Occipital lobe (tissue), 3 donors: ENCODE measurements at places on chromosomes 6 and 20. TPM values are rescaled to one million over a fixed set of nuclear protein-coding genes. Genes with fewer than 3 reads are reported as not detected.

DNA sequence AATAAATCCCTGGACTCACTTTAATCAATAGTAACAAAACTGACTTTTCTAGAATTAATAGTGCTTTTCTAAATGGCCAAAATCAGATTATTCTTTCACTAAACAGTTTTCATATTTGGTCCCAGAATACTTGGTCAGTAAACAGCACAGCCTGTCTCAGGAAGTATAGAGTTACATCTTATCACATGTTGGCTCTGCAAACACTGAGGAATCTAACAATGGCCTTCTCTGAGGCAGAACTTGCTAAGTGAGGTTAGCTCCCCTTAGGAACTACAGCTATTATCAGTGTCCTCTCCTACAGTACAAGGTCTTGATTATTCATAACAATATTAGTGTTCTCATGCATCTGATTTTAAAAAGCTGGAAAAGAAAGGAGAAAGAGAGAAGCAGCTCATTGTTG lies 1622.8 kb downstream of the HACE1 start:
- DNase-seq, result no peak

- no peak for DNase-seq
These were observed 490.3 kb downstream of the COL12A1 start for GRCh38 chr6:74715355-74716085.

DNA sequence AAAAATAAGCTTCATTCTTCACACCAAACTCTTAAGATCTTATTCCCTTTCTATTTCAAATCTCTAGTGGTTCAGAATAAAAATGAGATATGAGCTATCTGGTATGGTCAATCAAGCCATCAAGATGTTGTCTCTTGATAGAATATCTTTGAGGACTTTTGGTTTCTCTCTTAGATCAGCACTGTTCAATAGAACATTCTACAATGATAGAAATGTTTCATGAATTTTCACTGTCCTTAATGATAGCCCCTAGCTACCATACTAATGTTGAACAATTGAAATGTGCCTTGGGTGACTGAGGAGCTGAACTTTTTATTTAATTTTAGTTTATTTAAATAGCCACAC lies 24.1 kb upstream of the HINT3 start:
- no peak for DNase-seq

- no peak for DNase-seq
These were observed 17.3 kb downstream of the ERGIC3 start for GRCh38 chr20:35559042-35559693.

DNA sequence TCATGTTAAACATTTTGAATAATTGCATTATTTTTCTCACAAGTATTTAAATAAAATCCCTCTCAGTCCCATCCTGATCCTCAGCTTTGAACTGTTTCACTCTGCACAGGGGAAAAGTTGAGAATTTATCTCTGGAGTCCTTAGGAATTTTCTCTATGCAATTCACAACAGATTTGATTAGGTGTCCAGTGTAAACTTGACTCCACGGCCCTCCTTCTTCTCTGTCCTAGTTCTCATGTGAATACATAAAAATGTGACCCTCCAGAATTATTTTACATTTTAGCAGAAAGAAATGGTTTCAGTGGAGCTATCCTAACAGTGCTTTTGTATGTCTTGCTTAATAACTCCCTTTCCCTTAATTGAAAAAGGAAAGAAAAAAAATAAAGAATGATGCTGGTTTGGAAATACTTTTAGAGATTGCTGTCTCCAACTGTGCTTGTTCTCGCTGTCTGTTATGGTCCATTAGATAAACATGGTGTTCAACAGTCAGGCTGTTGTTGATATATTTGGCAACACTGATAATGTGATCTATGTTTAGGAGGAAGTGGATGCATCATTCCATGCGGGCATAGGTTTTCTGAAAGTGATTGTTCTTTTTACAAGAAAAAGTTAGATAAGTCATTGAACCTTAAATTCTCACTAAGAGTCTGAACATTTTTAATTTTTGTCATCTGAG lies 599.4 kb upstream of the CITED2 start:
- no peak for DNase-seq

DNA sequence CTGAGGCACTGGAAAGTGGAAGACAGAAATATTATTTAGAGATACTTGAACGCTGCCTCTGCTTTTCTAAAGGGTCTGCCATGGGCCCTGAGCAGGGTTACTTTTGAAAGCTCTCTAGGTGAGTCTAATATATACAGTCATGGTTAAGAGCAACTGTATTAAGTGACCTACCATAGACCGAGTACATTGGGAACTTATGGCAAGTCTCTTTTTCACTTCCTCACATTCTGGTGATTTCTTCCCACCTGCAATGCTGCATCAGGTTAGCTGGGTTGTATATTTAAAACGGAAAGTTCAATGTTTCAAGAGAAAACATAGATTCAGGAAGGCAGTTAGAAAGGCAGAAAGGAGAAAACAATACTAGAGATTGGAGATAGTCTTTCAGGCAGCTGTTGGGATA lies 154.7 kb downstream of the PHF3 start:
- no peak for DNase-seq

DNA sequence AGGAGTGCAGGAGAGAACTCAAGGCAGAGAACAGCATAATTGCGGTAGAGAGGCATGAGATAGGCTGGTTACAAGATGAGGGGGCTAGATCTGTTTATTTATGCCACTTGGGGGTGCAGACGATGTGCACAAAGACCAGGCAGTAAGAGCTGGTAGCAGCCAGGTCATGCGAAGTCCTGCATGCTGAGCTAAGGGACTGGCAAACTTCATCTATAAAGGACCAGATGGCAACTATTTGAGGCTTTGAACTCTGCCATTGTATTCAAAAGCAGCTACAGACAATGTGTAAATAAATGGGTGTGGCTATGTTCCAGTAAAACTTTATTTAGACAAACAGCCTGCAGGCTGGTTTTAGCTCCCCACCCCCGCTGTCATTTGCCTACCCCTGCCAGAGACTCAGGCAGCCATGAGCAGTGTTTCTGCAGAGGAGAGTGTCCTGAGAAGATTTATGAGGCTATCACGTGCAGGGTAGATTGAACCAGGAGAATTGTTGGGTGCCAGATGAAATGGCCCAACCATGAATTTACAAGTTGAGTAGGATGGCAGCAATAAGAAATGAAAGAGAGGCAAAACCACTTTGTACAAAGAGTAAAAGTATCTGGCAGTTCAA lies 253.4 kb upstream of the MOCS1 start:
- DNase-seq, result no peak

DNA sequence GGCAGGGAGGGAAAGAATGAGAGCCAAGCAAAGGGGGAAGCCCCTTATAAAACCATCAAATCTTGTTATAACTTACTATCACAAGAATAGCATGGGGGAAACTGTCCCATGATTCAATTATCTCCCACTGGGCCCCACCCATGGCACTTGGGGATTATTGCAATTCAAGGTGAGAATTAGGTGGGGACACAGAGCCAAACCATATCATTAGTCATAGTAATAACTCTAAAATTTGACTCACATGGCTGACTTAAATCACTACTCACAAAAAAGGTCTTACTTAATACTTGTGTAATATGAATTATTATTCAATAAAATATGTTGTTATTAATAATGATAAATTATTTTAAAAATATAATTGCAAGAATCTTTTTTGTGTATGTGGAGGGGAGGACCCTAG lies 178.1 kb upstream of the TCF21 start:
- no peak for DNase-seq

DNA sequence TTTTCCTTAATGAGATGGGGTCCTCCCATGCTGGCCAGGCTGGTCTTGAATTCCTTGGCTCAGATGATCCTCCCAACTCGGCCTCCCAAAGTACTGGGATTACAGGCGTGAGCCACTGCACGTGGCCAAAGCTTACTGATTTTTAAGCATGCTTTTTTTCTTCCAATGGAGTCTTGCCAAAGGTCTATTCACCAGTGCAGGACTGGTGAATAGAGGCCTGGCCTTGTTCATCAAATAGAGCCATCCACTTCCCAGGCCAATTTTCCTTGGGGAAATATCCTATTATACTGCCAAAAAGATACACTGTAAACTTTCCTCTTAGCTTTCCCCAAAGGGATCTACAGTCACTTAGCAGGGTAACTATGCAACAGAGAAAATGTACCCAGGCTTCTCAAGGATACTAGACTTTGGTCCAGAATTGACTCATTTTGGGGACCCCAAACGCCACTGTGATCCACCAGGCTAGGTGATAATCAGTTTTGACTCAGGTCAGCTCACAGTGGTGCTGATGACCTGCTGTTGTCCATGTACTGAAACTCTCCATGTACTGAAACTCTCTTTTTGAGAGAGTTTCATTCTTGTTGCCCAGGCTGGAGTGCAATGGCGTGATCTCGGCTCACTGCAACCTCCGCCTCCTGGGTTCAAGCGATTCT lies 91.8 kb downstream of the REPS1 start:
- DNase-seq, result no peak

- DNase-seq, result no peak
These were observed 144.4 kb upstream of the SSTR4 start for GRCh38 chr20:22890594-22891300.

DNA sequence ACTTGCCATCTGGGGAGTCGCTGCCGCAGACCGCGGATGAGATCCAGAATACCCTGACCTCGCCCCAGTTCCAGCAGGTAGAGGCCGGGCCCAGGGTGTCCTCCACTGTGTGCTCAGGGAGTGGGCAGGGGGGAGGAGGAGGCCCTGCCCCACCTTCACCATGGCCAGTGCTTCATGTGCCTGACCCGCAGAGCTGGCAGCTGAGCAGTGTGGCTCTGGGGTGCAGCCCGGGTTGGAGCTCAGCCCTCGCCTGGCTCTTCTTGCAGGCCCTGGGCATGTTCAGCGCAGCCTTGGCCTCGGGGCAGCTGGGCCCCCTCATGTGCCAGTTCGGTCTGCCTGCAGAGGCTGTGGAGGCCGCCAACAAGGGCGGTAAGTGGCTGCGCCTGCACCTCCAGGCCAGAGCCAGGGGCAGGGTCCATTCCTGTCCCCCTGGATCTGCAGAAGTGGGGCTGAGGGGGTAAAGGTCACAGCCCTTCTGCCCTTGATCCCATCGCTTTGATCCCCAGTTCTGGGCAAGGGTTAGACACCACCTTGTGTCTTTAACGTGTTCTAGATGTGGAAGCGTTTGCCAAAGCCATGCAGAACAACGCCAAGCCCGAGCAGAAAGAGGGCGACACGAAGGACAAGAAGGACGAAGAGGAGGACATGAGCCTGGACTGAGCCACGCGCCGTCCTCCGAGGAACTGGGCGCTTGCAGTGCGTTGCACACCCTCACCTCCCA lies 5.5 kb downstream of the ADRM1 start:
- DNase-seq, result no peak

DNA sequence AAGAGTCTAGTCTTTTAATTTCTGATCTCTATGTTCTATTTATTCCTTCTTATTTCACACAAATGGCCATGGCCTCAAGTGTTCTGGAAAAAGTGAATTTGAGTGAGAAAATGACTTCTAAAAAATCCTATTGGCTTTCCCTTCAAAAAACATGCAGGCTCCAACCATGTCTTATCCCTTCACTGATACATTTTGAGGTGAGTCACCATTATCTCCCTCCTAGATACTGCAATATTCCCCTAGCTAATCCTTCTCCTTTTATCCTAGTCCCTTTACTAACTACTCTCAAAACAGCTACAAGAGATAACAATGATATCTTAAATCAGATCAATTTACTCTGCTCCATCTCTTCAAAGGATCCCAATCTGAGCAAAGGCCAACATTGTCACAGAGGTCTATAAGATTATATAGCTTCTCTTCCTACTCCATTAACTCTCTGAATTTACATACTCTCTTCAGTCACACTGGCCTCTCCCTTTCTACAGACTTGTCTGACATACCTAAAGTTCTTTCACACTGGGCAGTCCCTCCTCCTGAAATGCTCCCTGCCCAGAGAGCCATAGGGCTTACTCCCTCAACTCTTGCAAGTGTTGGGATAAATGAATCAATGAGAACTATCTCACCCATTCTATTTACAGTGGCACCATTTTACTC lies 129.2 kb downstream of the TENT5A start:
- DNase-seq, result no peak

- no peak for DNase-seq
These were observed 90.7 kb upstream of the PRDM1 start for GRCh38 chr6:105995391-105995865.

The TNFRSF6B gene
- total RNA-seq, result not detected

The PAQR8 gene
- total RNA-seq, result 12.8 TPM

The ESR1 gene
- total RNA-seq, result 0.16 TPM

The TGM3 gene
- total RNA-seq, result 0.16 TPM

The SUPT3H gene
- 15.3 TPM for total RNA-seq

The DNAAF9 gene
- total RNA-seq, result 36.0 TPM

The DEFB115 gene
- total RNA-seq, result not detected

The NKX2-4 gene
- total RNA-seq, result not detected

The RIPOR2 gene
- total RNA-seq, result 17.8 TPM
